ENCODE measurements at places on chromosomes 12 and 14. TPM values are rescaled to one million over a fixed set of nuclear protein-coding genes. Genes with fewer than 3 reads are reported as not detected.

GRCh38 chr12:68851592-68852306 lies 43.8 kb downstream of the MDM2 start:
- no peak for DNase-seq

Gene SMCO2
- not detected for total RNA-seq

DNA sequence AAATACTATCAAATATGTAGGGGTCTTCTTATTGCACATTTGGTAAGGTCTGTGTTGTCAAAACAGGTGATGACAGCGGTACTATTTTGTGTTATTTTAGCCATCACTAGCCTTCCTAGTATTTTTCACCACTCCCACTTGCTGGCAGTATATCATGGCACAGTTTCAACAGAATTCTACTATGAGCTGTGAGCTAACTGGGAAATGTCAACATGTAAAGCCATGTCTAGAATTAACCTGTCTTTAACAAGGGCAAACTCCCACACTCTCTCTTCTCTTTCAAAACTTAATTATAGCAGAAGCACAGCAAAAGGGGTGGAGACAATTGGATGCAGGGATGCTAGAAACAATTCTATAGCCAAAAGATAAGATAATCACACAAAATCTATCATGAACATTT lies 253.4 kb downstream of the PAX9 start:
- no peak for DNase-seq

Gene DNAJC22
- 8.2 TPM for total RNA-seq

- DNase-seq, result no peak
Observed at GRCh38 chr12:32847287-32847686, 49.3 kb downstream of the PKP2 start.

Gene MYO1A
- total RNA-seq, result not detected

DNA sequence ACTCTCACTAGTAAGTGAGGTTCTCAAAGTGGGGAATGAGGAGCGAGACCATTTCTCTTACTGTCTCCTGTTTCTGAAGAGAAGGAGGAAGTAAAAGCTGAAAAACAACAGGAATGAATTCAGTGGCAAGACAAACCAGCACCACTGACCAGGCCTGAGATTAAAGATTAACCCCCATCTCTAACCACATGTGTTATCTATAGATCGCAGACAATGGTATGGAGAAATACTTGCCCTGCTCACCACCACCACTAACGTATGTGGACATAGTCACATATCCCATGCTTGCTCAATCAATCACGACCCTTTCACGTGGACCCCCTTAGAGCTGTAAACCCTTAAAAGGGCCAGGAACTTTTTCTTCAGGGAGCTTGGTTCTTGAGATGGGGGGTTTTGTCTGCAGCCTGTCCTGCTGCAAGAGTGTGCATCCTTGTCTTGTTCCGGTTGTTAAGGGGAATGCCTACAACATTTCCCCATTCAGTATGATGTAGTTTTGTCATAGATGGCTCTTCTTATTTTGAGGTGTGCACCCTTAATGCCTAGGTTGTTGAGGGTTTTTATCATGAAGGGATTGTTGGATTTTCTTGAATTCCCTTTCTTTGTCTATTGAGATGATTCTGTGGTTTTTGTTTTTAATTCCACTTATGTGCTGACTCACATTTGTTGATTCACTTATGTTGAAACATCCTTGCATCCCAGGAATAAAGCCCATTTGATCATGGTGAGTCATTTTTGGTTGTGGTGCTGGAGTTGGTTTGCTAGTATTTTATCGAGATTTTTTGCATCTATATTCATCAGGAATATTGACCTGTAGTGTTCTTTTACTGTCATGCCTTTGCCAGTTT lies 698.8 kb upstream of the LMO3 start:
- peak; percentile 9 for DNase-seq

- no peak for DNase-seq
Observed at GRCh38 chr14:72254202-72254936, 322.1 kb downstream of the RGS6 start.

GRCh38 chr12:49375406-49375805 lies 8.1 kb downstream of the SPATS2 start:
- DNase-seq, result no peak

GRCh38 chr14:54702014-54702491 lies 135.1 kb downstream of the SAMD4A start:
- no peak for DNase-seq

DNA sequence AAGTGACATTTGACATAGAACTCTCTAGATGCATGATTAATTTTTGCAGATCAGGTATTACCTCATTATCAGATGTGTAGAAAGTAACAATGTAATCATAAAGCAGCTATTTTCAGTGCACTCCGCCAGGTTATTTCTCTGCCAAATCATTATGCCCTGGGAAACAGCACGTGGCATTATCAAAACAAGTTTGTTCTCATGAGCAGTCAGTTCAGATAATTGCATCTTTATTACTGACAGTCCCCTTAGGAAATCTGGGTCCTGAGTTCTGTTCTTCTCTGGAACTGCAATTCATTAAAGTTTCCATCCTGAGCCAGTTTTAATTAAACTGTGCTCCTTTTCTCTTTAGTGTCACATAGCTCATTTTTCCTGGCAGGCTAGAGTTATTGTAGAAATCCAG lies 94.7 kb upstream of the KRR1 start:
- no peak for DNase-seq

- DNase-seq, result no peak
Observed at GRCh38 chr12:46217541-46218321, 51.1 kb downstream of the SLC38A1 start.

Gene SUOX
- total RNA-seq, result 17.0 TPM

Gene TIGAR
- total RNA-seq, result 18.1 TPM

Gene DLK1
- not detected for total RNA-seq

DNA sequence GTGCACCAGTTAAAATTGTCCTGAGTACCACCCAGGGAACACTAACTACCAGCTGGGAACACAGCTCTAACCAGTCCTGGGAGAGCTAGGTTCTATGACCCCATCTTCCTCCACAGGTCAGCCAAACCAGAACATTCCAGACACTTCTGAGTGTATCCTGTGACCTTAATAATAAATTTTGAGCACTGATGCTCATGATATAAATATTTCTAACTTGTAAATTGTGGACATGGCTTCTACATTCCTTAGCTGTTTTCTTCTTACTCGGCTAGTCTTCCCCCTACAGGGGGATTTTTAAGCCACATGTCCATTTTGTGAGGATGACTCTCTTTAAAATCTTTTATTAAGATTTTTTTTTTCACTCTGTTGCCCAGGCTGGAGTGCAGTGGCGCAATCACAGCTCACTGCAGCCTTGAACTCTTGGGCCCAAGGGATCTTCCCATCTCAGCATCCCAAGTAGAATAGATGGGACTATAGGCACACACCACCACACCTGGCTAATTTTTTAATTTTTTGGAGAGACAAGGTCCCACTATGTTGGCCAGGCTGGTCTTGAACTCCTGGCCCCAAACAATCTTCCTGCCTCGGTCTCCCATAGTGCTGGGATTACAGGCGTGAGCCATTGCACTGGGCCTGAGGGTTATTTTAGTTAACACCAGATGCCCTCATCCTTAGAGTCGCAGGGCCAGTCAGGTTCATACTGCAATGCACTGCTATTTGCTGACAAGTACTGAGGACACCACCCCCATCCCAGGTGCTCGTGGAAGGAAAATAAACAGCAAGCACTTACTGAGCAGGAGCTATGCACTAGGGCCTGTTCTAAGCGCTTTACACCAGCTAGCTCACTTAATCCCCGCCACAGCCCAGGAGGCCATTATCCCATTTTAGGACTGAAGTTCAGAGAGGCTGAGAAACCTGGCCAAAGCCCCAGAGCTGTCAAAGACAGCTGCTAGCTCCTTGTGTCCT lies 142.6 kb upstream of the NCOR2 start:
- DNase-seq, result peak; percentile 54

- peak; percentile 93 for DNase-seq
Observed at GRCh38 chr12:124453419-124454351, 113.7 kb downstream of the NCOR2 start.

DNA sequence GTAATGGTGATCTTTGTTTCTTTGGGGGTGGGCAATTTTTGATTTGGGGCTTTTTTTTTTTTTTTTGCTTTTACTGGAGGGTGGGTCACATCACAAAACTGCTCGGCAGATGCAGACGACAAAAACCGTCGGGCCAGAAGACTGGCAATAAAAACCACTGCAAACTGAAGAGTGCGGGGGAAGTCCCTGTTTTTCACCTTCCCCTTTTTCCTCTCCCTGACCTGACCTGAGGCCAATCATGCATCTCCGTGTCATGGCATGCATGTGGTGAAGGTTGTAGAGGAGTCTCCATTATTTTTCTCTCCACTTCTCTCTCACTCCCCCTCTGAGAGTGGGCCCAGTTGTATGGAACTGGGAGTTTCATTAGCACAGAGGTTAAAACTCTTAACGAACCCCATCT lies 57.5 kb downstream of the AP5M1 start:
- no peak for DNase-seq

GRCh38 chr12:121358073-121358472 lies 5.9 kb upstream of the ANAPC5 start:
- DNase-seq, result no peak

Gene GPR84
- not detected for total RNA-seq

DNA sequence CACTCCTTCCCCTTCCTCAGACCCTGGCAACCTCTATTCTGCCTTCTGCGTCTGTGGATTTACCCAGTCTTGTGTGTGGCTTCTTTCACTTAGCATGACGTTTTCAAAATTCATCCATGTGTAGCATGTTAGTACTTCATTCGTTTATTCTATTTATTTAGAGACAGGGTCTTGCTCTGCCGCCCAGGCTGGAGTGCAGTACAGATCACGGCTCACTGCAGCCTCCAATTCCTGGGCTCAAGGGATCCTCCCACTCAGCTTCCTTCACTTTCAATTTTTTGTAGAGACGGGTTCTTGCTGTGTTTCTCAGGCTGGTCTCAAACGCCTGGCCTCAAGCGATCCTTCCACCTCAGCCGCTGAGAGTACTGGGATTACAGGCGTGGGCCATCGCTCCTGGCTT lies 37.0 kb downstream of the B4GALNT3 start:
- no peak for DNase-seq

DNA sequence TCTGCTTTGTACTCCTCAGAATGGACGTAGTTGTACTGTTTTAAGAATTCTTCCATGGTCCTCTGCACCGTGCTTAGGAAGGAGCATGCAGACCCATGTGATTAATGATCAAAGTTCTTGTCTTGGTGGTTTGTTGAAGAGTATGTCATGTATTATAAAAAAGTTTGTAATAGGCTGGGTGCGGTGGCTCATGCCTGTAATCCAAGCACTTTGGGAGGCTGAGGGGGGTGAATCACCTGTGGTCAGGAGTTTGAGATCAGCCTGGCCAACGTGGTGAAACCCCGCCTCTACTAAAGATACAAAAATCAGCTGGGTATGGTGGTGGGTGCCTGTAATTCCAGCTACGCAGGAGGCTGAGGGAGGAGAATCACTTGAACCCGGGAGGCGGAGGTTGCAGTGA lies 61.8 kb upstream of the RTL1 start:
- DNase-seq, result peak; percentile 44

Gene RNASE7
- not detected for total RNA-seq

Gene DACT1
- 10.0 TPM for total RNA-seq

Gene GAS2L3
- 32.8 TPM for total RNA-seq

- no peak for DNase-seq
Observed at GRCh38 chr12:57177354-57177753, 29.9 kb upstream of the LRP1-AS start.

Gene FOXG1
- total RNA-seq, result 16.7 TPM

Gene SSPN
- total RNA-seq, result 4.1 TPM

All from M059J (cell line).